ENCODE measurements at places on chromosomes 6 and 20.

DNA sequence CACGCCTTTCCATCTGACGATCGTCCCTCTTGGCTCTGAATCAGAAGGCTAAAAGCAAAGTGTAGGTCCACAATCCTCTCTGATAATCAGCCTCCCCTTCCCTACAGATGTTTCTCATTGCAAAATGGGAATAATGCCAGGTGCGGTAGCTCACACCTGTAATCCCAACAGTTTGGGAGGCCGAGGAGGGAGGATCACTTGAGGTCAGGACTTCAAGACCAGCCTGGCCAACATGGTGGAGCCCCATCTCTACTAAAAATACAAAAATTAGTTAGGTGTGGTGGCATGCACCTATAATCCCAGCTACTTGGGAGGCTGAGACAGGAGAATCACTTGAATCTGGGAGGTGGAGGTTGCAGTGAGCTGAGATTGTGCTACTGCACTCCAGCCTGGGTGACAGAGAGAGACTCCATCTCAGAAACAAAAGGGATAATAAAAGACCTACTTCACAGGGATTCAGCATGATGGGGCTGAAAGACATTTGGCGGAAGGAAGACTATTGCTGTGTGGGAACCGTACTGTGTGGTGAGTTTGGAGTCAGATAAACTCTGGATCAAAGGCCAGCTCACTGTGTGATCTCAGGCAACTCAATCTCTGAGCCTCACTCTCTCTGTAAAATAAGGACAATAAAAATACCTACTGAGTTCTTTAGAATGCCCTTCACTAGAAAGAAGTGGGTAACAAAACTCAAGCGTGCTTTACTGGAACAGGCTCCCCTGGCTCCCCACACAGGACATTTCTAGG, 15.9 kb upstream of the SLC9A8 start:
- DNase-seq, result no peak

GRCh38 chr6:16850681-16851026, 89.4 kb upstream of the ATXN1 start:
- no peak for DNase-seq

- DNase-seq, result no peak
Measured at GRCh38 chr6:149904661-149905370, 6.9 kb upstream of the RAET1E start.

DNA sequence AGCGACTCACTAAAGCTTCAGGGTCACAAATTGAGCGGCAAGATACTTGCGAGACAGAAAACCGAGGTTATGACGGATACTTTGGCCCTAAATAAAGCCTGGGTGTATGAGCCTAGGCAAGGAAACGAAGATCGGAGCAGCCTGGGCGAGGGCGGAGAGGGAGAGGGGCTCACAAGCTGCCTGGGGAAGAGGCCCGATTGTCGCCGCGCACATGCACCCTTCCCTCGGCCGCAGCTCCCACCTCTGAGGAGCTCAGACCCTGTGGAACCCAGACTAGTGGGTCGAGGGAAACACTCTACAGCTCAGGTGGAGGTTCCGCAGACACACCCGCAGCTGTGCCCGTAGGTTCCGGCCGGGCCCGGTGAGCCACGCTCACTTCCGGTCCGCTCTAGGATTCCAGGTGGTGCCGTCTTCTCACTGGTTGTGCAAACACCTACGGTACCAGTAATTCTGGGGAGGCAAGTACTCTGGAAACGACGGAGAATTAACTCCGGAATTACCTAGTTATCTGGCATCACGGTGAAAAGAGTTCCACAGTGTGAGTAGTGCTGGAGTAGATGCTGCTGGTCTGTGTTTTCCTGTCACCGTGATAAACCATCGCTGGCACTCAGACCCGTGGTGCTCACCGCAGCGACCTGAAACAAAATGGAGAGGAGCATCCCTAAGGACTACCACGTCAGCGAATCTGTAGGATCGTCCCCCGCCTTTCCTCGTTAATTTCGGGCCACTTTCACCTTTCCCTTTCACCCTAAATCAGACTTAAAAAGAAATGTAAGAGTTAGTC, 61.5 kb downstream of the GPX5 start:
- DNase-seq, result no peak

- DNase-seq, result no peak
Measured at GRCh38 chr6:13303668-13304017, 24.7 kb downstream of the TBC1D7 start.

- no peak for DNase-seq
Measured at GRCh38 chr6:80338201-80338836, 231.8 kb downstream of the BCKDHB start.

DNA sequence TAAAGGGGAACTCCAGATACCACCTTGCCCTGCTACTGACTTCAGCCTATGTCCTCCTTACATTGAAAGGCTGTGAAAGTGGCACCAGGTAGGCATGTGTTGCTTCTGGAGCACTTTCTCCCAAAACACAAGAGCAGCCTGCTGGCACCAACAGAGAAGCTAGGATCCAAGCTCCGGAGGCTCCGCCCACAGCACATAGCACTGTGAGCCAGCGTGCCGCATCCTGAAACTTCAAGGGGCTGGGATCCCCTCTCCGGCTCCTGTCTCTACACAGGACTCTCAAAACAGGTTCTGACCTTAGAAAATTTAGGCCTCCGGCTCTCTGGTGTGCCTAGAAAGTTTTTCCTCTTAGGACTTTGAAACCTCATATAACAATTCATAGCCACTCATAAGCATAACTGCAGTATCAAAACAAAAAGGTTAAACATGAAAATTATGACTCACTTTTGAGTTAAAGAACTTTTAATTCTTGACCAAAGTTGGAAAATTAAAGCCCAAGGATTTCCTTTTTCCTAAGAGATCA, 41.1 kb downstream of the EZR start:
- DNase-seq, result no peak

DNA sequence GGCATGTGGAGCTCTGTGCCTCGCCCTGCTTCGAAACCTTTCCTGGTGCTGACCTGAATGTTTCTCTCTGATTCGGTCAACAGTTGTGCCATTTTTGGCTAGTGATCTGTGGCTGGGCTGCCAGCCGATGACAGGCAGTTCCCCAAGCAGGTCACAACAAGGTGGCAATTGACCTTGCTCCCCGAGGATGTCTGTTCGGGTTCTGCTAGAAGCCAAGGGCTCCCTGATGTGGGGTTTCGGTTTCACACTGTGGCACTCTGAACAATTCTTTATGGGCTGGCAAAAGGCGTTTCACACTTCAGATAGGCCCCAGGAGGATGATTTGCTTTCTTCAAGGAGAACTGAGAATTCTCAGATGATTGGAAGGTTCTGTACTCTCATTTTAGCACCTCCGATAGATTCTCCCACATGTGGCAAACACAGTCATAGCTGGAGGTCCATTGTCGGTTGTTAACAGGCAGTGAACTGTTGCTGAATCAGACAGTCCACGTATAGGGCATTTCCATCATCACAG, 135.6 kb downstream of the SLC24A3 start:
- no peak for DNase-seq

- no peak for DNase-seq
Measured at GRCh38 chr6:159989492-159990480, 20.9 kb downstream of the IGF2R start.

DNA sequence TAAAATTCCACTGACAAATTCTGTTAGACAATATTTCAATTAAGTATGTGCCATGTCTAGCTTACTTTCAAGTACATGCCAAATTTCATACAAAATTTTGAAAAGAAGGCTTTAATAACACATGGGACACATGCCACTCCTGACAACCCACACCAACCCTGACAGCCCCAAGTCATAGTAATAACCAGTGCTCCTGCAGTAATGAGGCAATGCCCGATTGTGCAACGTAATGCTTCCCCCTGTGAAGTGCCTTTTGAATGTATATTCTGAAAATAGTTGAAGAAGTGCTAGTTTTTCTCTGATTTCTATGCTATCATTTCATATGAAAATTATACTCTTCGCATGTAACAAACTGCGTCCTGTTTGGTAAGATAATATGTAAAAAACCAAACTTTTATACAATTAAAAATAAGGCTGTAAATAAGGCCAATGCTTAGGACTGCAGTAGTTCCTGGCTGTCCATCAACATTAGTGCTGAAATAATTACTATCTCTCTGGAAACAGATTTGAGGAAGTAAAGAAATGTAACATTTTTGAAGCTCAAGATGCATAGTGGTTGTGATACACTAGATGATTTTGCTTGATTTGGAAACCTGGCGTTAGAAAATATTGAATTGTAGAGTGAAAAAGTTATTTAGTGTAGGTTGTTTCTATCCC, 125.8 kb upstream of the BCLAF1 start:
- no peak for DNase-seq

DNA sequence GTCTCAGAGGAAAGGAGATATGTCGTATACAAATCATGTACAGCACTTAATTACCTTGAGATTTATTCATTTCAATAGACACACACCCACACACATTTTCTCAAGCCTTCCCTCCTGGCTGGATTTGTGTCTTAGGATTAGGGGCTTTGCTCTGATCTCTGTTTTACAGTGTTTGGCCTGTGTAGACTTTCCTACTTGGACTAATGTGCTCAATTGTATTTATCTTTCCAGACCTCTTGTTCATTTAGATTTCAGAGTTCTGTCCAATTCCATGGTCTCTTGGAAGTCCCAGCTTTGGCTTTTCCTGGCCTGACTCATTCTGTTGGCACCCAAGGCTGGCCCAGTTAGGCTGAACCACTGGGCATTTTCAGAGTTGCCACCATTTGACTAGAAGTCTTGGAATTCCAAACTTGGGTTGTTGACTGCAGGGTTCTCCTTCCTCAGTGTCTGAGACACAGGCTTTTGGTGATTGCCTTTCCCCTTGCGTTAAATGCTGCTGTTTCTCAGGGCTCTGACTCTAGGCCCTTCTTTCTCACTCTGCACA, 8.9 kb upstream of the RFPL4B start:
- DNase-seq, result no peak

DNA sequence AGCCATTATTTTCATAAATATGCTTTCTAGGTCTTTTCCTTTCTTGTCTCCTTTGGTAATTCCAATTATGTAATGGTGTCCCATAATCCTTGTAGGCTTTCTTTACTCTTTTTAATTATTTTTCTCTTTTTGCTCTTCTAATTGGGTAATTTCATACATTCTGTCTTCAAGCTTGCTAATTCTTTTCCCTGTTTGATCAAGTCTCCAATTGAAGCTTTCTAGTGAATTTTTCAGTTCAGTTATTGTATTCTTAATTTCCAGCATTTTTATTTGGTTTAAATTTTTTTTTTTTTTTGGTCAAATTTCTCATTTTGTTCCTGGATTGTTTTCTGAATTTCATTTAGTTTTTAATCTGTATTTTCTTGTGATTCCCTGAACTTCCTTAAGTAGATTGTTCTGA, 74.9 kb upstream of the UST start:
- DNase-seq, result no peak

DNA sequence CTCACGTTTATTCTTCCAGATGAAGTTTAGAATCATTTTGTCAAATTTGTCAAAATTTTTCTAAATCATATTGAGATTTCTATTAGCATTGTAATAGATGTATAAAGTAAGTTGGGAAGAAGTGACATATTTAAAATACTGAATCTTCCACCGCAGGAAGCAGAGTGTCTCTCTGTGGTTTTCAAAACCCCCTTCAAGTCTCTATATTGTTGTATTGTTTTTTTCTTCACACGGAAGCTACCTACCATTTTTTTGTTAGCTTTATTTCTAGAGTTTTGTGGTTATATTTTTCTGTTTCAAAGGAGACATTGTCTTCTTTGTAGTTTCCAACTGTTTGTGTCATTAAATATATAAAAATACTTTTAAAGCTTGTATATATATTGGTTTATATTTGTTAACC, 188.6 kb downstream of the ZDHHC14 start:
- DNase-seq, result no peak

Measured in BJ (cell line).